ENCODE measurements at places on chromosomes 5 and 9.

GRCh38 chr9:134720796-134721195 is 79.2 kb downstream of the COL5A1 start:
- no peak for DNase-seq

- no peak for DNase-seq
These were observed 601.9 kb downstream of the SEMA5A start for GRCh38 chr5:8944005-8944404.

GRCh38 chr9:116627433-116627832 is 59.7 kb upstream of the TRIM32 start:
- no peak for DNase-seq

- no peak for DNase-seq
These were observed 198.2 kb downstream of the SAXO1 start for GRCh38 chr9:18834740-18835361.

DNA sequence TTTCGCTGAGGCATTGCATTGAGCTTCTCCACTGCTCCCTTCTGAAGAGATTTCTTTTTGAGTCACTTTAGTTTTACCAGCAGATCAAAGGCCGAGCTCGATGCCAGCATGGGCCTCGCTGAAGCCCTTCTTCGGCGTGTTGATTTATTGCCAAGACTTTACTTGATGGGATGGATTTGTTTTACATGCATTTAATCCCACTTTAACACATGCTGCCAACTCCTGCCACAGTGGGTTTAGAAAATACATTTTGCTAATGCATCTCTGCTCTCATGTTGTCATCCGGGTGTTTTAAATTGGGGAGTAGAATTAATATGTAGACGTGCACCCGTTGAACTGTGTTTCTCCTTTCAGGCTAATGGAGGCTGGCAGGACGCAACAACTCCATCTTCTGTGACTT is 218.3 kb downstream of the PBX3 start:
- DNase-seq = no peak

DNA sequence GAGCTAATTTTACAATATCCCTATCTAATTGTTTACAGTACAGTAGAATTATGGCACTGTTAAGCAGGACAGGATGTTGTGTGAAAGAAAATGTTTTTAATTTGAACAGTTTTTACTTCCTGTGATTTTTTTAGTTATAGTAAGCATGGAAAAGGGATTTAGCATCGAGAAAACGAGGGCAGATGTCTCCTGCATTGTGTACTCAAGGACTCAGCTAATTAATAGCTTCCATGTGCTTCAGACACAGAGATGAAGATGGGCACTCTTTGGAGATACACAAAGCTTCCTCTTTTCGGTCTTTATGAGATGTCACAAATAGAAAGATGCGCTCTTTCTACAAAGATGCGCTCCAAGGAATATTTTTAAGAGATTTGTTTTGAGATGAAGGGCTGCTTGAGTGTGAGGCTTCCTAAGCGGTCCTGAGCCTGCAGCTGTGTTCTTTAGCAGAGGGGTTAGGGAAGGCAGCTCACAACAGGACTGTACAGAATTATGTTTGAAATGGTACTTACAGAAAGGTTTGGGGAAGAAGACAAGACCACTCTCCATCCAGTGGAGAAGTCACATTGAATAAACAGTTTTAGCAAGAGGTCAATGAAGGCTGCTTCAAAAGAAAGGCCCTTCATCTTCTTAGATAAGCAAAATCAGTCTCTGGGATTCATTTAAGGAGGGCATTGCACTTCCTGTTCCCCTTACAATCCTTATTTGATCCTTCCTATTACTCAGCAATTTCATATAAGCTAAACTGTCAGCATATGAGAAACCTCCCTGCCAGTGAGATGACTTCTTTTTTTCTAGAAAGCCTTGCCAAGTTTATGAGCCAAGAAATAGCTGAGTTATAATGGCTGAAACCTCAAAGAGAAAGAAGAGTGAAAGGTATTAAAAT is 311.5 kb downstream of the EFNA5 start:
- DNase-seq = peak; percentile 40

- DNase-seq = no peak
These were observed 3.7 kb upstream of the PCDH1 start for GRCh38 chr5:141881886-141882285.

DNA sequence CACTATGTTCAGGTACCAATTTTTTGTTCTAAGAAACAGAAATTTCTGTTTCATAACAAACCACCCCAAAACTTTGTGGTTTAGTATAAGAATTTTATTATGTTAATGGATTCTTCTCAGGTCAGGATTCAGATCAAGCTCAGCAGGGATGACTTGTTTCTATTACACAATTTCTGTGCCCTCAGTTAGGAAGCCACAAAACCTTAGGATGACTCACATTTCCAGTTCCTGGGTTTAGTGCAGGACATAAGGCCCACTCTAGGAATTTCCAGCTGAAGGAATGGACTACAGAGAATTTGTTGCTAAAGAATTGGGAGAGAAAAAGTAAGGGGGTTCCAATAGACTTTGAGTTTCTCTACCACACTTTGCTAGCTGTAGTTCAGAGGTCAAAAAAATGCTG is 629.3 kb downstream of the ANXA1 start:
- DNase-seq = peak; percentile 77

DNA sequence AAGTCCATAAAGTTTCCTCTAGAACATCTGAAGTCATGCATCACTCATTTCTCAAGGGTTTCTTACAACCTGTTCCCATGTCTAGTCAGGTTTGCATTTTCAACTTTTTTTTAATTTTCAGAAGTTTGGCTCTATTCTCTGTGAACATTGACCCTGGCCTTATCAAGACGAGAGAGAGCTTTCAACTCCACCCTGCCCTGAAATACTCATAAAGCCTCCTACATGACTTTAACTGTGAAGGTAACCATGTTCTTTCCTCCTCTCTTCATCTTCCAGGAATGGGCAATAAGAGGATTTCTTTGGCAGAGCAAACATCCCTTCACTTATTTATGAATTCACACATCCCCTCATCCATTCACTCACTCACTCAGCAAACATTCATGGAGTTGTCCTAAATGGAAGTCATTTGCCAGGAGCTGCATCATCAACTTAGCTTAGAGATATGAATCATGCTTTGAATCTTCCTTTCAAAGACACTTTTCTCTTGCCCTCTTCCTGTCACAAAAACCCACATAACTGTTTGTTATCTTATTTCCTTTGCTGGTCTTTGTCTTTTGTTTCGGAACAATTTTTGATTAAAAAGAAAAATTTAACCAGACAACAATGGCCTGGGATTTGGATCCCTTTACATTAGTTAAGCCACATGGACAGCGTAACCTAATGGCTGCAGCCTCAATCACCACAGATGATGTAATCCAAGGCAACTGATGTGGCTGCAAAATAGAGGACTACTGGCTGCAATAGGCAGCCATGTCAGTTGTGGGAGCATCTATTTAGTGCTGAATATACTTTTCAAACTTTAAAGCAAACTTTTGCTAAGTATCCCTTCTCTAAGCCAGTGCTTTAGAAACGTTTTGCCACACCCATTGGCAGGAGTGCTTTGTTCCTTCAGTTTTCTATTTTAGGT is 43.0 kb upstream of the GNAQ start:
- DNase-seq = no peak
